GF-D8 (cell line): ENCODE measurements at places on chromosomes 7 and 10.

- no peak for DNase-seq
These were observed 49.8 kb upstream of the DAGLB start for GRCh38 chr7:6497637-6497905.

- no peak for DNase-seq
These were observed 40.9 kb upstream of the PLXDC2 start for GRCh38 chr10:19775296-19775695.

DNA sequence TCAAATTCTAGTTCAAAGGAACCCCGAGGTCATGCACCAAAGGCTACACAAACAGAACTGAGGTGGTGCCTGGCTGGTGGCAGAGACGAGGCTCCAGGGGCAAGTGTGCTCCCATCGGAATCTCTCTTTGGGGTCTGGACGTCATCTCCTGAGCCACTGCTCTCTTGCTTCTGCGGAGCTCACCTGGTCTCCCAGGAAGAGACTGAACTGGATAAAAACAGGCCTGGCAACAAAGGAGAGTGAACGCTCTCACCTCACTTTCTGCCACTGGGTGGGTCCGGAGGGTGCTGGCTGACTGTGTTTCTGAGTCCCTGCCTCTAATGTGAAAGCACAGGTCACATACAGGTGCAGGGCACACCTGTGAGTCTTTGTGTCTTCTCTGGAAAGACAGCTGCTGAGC lies 22.4 kb downstream of the VIPR2 start:
- DNase-seq = no peak

- no peak for DNase-seq
These were observed 1.3 kb downstream of the PPIF start for GRCh38 chr10:79348640-79348988.

GRCh38 chr7:33754933-33755928 lies 150.1 kb upstream of the BMPER start:
- DNase-seq = no peak

DNA sequence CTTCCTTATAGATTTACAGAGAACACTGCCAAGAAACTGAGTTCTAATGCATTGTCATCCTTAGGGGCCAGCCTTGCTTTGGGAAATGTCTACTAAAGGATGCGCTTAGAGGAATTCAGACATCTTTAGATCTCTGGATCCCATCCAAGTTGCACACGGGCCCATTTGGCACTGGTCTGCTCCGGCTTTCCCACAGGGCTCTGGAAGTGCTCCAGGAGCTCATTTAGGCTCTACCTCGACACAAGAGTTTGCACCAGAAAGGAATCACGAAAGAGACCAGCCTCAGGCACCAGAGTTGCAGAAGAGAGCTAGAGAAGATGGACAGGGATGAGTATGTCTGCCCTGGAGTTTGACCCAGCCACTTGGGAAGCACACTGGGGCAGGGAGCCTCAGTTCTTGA lies 150.1 kb upstream of the TMEM72 start:
- no peak for DNase-seq

DNA sequence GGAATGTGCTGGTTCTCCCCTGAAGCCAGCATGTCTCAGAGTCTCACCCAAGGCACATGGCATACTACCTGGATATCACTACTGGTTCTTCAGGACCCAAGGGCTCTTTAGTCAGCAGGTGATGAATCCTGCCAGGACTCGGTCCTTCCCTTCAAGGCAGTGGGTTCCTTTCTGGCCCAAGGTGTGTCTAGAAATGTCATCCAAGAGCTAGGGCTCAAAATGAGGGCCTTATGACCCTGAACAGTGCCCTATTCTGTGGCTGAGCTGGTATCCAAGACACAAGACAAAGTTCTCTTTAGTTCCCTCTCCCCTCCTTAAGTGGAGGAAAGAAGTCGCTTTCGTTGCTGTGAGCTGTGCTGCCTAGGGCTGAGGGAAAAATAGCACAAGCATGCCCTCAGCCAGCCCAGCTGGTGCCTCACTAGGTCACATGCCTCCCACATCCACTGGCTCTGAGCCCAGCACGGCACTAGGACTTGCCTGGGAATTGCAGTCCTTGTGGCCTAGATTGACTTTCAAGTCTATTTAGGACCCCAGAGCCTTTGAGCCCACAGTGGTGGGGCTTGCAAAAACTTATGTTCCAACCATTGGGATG lies 106.0 kb downstream of the BMS1 start:
- DNase-seq = no peak

DNA sequence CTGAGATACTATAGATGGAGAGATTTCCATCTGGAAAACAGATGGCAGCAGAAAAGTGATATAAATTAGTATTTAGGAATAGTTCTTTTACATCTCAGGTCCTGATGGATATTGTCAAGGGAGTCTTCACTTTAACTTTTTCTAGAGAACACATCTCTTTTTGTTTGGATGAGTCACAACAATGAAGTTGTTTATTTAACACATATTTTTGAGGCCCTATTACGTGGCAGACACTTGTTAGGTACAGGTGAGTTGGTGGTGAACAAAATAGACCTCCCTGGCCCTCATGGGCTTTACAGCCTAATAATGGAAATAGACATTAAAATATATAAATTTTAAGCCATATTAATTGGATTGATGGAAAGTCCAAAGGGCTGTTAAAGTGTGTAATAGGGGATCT lies 168.3 kb downstream of the VTI1A start:
- no peak for DNase-seq

- DNase-seq = peak; percentile 30
These were observed 5.8 kb upstream of the C1GALT1 start for GRCh38 chr7:7176406-7177043.

DNA sequence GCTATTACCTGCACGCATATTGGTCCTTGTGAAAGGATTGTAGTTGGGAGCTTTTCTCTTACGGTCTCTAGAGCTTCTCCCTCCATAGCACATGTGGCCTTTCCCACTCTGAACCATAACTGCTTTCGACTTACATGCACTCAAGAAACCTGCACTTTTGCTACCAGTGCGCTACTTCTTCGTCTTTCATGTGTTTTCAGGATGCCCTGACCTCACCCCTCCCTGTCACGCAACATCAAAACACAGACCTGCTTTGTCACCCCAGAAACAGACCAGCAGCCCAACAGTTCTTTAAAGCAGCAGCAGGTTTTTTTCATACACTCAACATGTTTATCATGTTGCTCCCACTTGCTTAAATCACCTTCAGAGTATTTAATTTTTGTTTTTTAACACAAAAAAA lies 243.5 kb upstream of the TCF7L2 start:
- no peak for DNase-seq

- DNase-seq = peak; percentile 31
These were observed 822 bp downstream of the SAMD9L start for GRCh38 chr7:93147363-93147762.

- no peak for DNase-seq
These were observed 30.9 kb upstream of the STEAP4 start for GRCh38 chr7:88337572-88337971.

GRCh38 chr10:96511044-96511945 lies 2.4 kb downstream of the TLL2 start:
- DNase-seq = no peak

- DNase-seq = no peak
These were observed 4.9 kb upstream of the FEZF1 start for GRCh38 chr7:122309421-122309820.

- no peak for DNase-seq
These were observed 75.4 kb downstream of the MPLKIP start for GRCh38 chr7:40059057-40059456.

GRCh38 chr10:4526311-4526731 lies 299.7 kb upstream of the AKR1E2 start:
- no peak for DNase-seq

DNA sequence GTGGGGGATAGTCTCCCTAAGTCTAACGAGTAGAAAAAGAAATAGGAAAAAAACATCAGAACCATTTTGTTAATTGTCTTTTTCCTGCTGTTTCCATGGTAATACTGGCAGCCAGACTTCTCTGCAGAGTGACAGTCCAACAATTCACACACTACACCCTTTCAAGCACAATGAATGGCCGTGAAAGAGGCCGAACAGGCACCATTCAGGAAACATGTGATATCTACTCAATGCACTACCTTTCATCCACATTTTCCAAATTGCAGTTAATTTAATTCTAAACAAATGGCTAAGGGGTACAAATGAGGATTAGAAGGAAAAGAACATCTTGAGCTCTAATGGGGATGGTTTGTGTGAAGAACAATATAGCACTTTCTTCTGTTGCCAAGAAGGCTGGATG lies 358.5 kb upstream of the ANKRD30A start:
- DNase-seq = no peak

GRCh38 chr7:47568547-47568946 lies 13.4 kb downstream of the TNS3 start:
- DNase-seq = no peak

GRCh38 chr7:156832195-156832877 lies 60.6 kb downstream of the LMBR1 start:
- peak; percentile 54 for DNase-seq

DNA sequence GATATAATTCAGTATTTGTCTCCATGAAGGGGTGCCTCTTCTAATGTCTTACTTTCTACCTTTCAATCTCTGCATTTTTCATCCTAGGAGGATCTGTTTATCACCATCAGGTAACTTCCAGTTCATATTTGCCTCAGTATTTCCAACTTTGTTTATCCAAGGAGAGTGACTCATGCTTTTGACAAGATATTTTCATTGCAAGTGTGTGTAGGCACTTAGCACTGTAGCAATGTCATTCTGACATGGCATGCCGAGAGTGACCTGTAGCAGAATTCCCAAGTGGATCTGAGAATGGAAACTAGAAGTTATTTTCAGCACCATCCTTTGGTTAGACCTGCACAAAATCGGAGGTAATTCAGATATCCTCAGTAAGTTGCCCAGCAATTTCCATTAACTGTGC lies 129.9 kb downstream of the INHBA start:
- DNase-seq = no peak

DNA sequence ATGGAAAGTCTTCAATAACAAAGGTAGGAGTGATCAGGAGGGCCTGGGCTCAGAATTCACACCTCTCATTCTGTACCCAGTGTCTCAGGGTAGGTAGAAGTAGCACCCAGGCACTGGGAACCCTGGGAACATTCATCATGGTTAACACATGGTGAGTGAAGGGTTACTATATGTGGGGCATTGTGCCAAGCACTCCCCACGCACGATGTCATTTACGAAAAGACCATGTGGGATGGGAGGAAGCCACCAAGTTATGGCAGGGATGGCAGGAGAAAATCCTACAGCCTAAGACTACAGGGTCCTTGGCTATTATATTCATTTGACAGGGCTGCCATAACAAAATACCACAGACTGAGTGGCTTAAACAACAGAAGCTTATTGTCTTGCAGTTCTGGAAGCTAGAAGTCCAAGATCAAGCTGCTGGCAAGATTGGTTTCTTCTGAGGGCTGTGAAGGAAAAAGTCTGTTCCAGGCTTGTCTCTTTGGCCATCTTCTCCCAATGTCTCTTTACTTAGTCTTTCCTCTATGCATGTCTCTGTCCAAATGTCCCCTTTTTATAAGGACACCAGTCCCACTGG lies 27.7 kb upstream of the DDIT4 start:
- DNase-seq = no peak

GRCh38 chr10:86684331-86685097 lies 16.2 kb downstream of the LDB3 start:
- DNase-seq = no peak

GRCh38 chr10:21975378-21975990 lies 28.0 kb downstream of the DNAJC1 start:
- no peak for DNase-seq

DNA sequence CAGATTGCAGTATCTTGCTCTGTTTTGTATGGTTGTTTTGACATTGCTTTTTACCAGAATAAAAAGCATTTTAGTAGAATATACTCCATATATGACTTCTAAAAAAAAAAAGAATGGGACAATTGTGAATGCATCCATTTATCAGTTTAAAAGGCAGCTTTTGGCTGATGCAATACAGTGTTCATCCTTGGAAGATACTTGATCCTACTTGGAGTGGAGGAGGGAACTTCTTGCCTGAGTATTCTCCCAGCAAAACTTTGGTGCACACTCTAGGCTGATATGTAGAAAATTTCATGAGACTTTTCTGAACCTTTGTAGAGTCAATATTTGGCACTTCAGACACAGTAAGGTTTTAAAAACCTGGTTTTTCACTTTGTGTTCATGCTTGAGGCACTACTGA lies 40.2 kb downstream of the WDR11 start:
- no peak for DNase-seq

GRCh38 chr7:2978408-2978807 lies 65.3 kb downstream of the CARD11 start:
- DNase-seq = no peak

GRCh38 chr10:18460032-18460431 lies 191.4 kb downstream of the NSUN6 start:
- no peak for DNase-seq

DNA sequence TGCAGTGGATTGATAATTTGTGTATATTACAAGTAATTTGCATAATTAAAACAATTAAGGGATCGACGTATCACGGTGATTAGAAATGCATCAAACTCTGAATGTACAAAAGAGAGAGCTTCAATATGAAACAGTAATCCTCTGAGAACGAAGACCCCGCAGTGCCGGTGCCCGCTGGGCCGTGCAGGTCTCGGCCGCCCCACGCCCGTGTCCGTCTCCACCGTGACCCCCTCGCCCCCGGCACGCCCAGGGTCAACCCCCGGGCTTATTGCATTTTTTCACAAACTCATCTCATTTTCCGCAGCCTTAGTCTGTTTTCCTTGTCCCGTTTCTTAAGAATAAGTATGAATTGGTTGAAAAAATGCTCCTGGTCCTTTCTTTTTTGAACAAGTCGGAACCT lies 218.6 kb downstream of the TCERG1L start:
- DNase-seq = no peak

DNA sequence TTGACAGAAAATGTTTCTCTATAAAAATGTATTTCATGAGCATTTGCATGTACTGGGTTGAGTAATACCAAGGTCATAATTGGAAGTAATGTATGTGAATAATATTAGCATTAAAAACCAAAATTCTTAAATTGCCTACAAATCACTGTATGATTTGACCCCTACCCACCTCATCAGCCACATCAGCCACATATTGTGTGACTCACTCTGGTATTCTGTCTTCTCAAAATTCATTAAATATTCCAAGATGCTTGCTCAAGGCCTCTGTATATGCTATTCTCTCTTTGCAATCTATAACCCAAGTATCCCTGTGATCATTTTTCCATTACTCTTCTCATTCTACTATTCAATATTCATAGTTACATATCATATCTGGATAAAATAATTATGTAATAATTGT lies 21.4 kb downstream of the POT1 start:
- DNase-seq = no peak

DNA sequence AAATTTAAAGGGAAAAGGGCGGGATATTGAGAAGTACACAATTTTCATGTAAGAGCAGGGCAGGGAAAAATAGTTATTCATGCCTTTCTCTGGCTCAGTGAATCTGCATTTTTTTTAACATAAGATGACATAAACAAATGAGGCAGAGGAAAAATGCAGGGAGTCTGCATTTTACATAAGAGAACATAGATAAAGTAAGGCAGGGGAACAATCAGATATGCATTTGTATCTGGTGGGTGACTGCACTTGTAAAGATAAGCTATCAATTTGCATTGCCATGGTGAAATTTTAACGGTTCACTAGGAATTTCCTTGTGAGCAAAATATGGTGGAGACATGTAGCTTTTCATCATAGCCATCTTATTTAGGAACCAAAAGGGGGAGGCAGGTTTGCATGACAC lies 33.5 kb downstream of the ALOX5 start:
- peak; percentile 43 for DNase-seq

GRCh38 chr7:157273208-157274093 lies 63.4 kb upstream of the DNAJB6 start:
- DNase-seq = peak; percentile 47
